ENCODE measurements at places on chromosomes 11 and 22. TPM values are rescaled to one million over a fixed set of nuclear protein-coding genes. Genes with fewer than 3 reads are reported as not detected.

Gene LDHAL6A
- total RNA-seq, result not detected

Gene PGA4
- 0.32 TPM for total RNA-seq

Gene USP28
- 19.5 TPM for total RNA-seq

Gene FGF3
- total RNA-seq, result not detected

Gene NCAPH2
- total RNA-seq, result 21.6 TPM

Gene KCNE3
- total RNA-seq, result 3.8 TPM

Gene HTR3A
- total RNA-seq, result not detected

Gene CLMP
- total RNA-seq, result 139 TPM

Gene AGBL2
- 3.7 TPM for total RNA-seq

Gene EPS8L2
- 64.5 TPM for total RNA-seq

Gene NXPE4
- not detected for total RNA-seq

Gene ALX4
- 0.32 TPM for total RNA-seq

Gene BTG4
- total RNA-seq, result not detected

Gene DDTL
- 4.1 TPM for total RNA-seq

Gene HPX
- total RNA-seq, result 0.77 TPM

Gene AQP11
- 3.9 TPM for total RNA-seq

Gene C11orf21
- under 0.01 TPM for total RNA-seq

Gene WNT11
- not detected for total RNA-seq

Gene GTPBP1
- total RNA-seq, result 36.7 TPM

Gene AP1B1
- total RNA-seq, result 48.2 TPM

Gene SLC22A8
- total RNA-seq, result not detected

Gene LRRN4CL
- total RNA-seq, result 36.9 TPM

Gene SPECC1L
- total RNA-seq, result 26.2 TPM

Gene OR10A2
- total RNA-seq, result not detected

Gene GALNT18
- 0.94 TPM for total RNA-seq

Gene OR8G1
- total RNA-seq, result not detected

Gene YPEL1
- 1.3 TPM for total RNA-seq

Gene SYT8
- total RNA-seq, result not detected

Gene PRSS23
- total RNA-seq, result 70.3 TPM

Gene IGLL1
- total RNA-seq, result not detected

Gene TSSK2
- not detected for total RNA-seq

Gene P2RY6
- total RNA-seq, result not detected

Gene CRYBA4
- total RNA-seq, result not detected

Gene MS4A6A
- not detected for total RNA-seq

All from bronchial smooth muscle cell (primary cell).